ENCODE measurements at places on chromosomes 5 and 9.
A peak's percentile ranks its signal among the peaks of the same experiment; 100 is the strongest.

DNA sequence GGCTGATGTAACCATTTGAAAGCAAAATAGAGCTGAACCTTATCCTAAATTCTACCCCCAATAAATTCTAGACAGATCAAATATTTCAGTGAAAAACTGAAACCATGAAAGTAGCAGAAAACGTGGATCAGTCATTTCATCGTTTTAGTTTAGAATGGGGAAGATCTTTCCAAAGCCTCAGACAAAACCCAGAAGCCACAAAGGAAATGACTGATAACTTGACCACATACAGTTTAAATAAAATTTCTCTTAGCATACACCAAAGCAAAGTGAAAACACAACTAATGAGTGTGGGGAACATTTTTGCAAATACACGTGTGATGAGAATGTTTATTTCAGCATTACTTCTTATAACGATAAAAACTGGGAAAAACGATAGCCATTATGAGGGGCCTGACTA lies 284.8 kb downstream of the ADGRV1 start:
- peak; percentile 53 for DNase-seq

DNA sequence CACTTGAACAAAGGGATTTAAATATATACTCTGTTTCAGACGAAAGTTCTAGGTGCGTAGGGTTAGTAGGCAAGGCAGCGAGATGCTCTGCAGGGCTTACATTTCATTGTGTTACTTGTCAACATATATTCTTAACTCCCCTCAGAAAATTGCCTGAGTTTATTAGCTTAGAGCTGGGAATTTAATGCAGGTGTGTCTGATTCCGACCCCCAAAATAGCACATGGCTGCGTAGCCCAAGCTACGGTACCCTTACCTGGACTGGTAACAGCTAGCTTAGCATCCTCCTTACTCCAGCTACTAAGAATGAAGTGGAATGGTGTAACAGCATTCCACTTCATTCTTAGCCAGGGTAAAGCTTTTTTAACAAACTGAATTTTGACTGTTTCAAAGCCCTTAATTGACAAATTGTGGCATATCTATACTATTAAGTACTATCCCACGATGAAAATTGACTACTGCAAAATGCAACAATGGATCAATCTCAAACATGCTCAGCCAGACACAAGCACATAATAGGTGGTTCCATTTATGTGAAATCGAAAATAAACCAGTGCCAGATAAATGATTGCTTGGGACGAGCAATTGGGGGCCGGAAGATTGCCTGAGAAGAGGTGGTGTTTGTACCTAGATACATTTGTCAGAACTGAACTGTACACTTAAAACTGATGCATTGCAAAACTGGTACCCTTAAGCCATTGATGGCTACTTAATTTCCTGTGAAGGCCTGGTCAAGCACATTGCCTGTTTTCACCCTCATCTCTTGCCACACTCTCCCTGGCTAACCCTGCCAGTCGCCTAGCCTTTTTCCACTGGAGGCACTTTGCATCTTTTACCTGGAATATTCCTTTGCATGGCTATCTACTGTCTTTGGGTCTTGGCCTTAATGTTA lies 3.0 kb upstream of the FGF18 start:
- no peak for DNase-seq

GRCh38 chr5:181263633-181264032 lies 2.7 kb upstream of the TRIM52 start:
- DNase-seq: no peak

DNA sequence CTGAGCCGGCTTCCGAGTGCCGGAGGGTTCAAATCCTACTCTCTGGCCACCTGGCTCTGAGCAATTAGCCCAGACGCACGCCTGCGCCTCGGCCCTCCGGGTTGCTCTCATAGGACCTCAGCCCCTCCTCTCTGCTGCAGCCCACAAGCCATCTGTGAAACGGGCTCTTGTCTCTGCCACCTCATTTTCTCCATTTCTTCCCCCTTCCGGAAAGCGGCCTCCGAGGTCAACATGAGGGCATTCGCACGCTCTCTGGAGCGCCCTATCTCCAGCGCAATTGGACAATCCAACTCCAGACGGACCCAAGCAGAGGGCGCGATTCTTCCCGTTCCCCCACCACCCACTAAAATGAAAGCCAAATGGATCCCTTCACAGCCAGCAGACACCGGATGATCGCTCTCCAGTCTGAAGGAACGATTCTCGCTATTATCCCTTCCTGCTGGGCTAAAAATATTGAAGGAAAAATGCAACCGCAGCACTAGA lies 41.5 kb downstream of the VAV2 start:
- DNase-seq: no peak

GRCh38 chr5:9596171-9596780 lies 33.9 kb downstream of the TAS2R1 start:
- DNase-seq: no peak

DNA sequence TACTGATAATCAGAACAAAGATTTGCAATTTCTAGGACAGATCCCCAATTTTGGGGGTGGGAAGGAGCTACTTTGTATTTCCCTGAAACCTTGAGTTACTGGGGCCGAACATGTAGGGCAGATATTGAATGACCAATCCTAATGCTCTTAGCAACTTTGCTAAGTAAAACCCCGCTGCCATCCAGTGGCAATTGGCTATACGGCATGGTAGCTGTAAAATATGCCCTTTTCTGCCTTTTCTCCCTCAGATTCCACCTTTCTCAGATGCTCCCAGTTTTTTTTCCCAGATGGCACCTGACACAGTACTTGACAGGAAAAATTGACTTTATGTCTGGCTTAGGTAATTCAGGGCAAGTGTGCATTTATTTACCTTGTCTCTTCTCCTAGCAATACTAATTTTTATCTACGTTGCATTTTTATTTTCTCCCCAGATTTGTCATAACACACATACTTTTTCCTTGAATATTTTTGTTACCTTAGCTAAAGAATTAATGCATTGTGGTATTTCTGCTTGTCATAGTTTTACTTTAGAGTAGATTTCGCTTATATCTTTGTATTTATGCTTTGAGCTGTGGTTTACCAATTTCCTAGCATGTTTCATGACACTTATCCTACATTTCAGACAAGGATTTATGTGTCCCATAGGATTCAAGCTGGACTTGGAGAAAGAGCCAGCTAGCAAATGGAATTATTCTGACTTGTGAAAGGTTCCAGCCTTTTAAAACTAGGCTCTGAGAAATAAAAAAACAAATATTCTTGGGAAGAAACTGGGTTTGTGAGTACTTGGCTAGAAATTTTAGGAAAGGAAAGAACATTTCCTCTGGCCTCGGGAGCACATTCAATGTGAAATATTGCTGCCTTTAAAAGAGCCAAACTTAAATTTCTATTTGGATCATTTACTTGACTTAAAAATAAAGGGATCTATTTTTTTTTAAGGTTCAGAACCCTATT lies 37.4 kb downstream of the PIK3R1 start:
- peak; percentile 60 for DNase-seq

- DNase-seq: no peak
Measured at GRCh38 chr5:137615171-137615775, 116.1 kb upstream of the SPOCK1 start.

DNA sequence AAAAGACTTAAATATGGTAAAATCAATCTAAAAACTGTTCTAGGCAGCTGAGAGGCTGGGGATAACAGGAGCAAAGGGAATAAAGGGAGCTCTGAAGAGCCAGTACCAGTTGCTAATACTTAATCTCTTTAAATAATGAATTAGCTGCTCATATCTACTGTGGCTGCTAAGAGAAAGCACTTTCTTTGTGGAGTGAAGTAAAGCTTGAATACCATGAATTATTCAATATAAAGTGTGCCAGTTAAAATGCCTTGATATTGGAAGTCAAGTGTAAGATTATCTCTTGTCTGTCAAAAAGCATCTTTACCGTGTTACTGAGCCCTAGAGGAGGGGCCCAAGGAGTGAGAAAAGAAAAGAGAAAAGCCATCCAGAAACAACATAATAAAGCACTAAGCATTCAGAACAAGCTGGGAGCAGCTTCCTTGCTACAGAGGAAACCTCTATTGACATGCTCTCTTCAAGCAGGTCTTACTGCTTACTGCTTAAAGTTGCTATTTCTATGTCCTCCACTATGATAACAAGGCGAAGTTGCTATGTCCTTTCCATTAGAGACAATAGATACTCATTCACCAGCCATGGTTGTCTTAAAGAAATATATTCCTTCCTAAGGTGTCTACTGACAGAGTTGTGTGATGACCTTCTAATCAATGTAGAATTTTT lies 297.4 kb downstream of the CETN3 start:
- DNase-seq: no peak

GRCh38 chr9:134224567-134225093 lies 60.3 kb upstream of the RNU6ATAC start:
- no peak for DNase-seq

DNA sequence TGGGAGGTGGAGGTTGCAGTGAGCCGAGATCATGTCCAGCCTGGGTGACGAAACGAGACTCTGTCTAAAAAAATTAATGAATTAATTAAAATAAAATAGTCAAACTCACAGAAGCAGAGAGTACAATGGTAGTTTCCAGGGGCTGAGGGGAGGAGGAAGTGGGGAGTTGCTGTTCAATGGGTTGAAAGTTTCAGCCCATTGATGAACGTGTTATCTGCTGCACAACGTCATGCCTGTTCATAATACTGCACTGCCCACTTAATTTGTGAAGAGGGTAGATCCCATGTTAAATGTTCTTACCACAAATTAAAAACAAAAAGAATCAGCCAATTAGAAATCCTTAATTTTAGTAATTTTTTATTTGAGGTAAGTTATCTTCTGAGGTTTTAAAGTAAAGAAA lies 16.4 kb upstream of the RUFY1 start:
- DNase-seq: no peak

GRCh38 chr5:9283473-9283872 lies 262.4 kb downstream of the SEMA5A start:
- DNase-seq: no peak

DNA sequence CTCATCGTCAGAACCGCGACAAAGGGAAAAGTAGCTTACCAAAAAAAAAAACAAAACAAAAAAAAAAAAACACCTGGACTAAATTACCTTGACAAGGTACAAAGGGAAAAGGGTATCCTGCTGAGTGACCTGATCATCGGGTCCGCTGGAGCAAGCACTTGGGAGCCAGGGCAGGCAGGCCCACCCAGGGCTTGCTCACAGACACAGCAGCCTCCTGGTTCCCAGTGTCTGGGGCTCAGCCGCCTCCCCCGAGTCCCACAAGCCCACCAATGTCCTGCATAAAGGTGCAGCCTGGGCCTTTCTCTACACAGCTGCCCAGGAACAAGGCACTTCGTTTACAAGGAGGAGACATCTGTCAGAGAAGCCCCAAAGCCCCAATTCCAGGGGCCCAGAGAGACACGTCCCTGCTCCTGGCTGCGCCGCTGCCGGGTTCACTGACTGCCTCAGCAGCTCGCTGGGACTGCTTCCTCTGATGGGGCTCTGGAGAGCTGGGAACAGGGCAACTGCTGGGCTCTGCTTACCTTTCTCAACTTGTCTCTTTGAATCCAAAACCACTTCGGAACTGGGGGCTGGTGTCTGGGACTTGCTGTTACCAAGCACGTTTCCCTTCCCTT lies 63.4 kb downstream of the GOLM1 start:
- DNase-seq: no peak

DNA sequence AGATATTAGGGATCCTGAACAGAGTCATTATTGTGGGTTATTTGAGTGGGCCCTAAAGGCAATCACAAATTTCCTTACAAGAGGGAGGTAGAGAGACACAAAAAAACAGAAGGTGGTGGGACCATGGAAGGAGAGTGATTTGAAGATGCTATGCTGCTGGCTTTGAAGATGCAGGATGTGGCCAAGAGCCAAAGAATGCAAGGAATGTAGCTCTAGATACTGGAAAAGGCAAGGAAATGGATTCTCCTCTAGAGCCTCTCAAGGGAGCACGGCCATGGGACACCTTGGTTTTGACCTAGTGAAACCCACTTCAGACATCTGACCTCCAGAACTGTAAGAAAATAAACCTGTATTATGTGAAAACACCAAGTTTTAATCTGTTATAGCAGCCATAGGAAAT lies 53.8 kb downstream of the TTC39B start:
- DNase-seq: no peak

DNA sequence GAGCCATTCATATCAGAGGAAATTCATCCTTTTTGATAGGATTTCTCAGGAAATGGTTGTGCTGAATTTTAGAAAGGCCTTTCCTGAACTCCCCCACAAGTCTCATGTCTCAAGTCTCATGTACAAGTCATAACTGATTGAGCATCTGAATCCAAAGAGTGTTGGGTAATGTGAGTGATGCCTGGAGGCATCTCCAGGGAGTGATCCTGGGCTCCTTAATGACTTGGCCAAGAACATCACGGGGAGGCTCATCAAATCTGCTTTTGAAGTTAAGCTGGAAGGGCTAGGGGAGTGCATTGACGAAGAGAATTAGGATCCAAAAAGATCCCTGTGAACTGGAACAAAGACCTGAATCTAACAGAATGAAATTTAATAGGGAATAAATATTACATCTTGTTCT lies 79.2 kb downstream of the MAST4 start:
- no peak for DNase-seq

- no peak for DNase-seq
Measured at GRCh38 chr9:89808076-89808755, 203.4 kb downstream of the GADD45G start.

GRCh38 chr9:127720031-127720864 lies 4.4 kb downstream of the TTC16 start:
- no peak for DNase-seq

DNA sequence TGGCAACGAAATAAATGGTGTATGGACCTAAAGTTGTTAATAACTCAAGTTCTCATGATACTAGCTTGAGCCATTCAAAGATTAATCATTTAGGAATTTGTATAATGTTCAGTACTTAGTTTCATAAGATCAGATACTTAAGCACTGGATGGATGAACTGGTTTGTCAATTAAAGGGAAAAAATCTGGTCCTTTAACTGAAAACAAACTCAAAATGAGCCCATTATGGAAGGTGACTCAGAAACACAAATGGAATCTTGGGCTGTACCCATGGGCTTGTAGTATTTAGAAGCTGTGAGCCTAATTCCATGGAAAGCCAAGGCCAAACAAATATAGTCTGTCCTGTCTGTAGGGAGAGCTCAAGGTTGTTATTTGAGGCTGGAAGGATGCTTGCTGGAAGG lies 27.6 kb upstream of the ADRB2 start:
- DNase-seq: no peak

DNA sequence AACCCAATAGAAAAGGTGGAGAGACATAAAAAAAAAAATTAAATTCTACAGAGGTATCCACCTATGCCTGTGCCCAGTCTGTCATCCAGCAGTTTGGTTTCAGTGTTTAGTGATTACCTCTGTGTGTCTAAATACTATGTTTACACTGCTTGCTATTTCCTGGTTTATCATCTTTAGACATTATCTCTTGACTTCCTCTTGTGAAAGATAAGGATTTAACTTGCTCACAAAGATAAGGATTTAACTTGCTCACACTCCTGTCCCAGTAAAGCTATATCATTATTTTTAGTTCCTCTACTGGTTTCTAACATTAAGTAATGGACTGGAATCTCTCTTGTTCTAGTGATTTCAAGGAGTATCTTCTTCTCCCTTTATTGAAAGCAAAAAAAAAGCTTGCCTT lies 53.9 kb upstream of the ZFR start:
- no peak for DNase-seq
